ENCODE measurements at places on chromosomes 1 and 21.
A peak's percentile ranks its signal among the peaks of the same experiment; 100 is the strongest.

GRCh38 chr1:236868625-236869467 lies 73.8 kb downstream of the MTR start:
- peak; percentile 67 for DNase-seq

GRCh38 chr21:27333096-27333495 lies 366.2 kb upstream of the ADAMTS5 start:
- peak; percentile 56 for DNase-seq

DNA sequence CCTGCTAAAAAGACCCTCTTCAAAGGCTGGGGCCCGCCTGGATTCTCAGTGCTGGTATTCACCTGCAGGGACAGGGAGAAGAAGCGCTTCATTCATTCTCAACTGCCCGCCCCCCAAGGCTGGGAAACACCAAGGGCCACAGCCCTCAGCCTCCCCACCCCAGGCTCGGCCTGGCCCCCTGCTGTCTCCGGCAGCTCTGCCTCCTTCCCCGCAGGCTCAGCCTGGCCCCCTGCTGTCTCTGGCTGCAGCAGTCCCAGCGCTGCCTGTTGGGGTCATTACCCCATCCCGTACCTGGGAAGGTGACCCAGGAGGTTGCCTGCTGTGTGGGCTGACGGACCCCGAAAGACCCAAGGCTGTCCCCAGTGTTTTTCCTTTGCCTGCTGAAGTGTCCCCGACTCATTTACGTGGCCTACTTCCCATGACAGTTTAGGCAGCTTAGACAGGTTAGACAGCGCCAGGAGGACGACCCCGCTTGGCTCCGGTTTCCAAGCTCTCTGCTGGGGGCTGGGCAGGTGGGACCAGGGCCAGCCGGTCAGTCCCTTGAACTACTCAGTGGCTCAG lies 22.9 kb upstream of the CLSTN1 start:
- DNase-seq: no peak

DNA sequence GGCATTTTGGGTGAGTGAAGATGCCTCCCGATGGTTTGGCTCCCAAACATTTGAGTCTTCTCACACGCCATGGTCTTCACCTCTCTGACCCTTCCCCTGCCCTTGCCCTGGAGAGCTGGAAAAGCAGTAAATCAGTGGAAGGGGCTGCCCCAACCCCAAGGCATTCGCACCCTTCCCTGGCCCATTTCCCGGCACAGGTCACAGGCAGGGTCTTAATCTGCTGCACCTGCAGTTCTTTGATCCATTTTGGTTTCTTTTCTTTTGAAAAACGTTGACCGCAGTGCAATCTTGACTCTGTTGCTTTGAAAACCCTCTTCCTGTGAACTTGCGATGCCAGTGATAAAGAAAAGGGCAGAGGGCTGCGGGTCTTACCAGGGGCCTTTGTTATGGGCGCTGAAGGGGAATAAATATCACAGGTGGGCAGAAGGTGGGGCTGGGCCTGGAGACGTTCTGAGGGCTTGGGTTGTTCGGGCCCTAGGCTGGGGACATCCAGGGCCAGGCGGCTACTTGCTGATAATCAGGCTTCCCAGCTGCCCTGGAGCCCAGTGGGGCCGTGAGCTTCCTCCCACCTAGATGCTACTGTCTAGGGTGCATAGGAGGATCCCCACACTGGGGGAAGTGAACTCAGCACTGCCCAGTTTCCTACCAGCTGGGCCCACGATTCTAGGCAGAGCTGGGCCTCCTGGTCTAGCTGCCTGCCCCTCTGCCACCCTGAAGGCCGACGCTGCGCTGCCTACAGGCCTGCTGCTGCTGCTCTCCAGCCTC lies 38.6 kb upstream of the EPS8L3 start:
- DNase-seq: no peak

DNA sequence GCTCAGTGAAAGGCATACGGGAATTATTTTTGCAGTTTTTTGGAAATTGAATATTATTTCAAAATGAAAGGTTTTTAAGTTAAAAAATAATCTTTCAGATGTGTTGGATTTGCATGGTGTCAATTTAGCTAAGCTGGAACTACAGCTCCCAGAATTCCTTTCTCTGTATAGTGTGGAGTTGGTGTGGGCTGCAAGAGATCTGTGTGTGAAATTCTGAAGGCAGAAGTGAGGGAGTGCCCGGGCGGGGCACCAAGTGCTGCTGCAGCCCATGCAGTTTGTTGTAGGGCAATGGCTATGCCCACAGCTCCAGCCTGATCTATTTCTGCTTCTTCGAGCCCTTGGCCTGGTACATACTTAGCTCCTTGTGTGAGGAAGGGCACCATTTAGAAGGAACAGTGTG lies 60.5 kb upstream of the CSF1 start:
- no peak for DNase-seq

DNA sequence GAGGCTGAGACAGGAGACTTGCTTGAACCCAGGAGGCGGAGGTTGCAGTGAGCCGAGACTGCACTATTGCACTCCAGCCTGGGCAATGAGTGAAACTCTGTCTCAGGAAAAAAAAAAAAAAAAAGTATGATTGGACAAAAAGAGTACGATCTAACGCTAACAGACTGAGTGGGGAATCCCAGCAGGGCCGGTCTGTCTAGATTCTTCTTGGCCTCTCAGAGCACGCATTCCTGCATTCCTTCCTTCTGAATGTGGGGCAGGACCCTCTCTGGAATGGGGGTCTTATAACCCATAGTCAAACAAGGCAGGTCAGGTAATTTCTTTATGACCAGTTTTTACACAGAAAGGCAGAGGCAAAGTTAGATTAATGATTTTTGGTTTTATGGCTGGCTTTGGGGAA lies 92.0 kb upstream of the PPM1J start:
- no peak for DNase-seq

GRCh38 chr1:6108937-6109614 lies 63.4 kb downstream of the KCNAB2 start:
- DNase-seq: peak; percentile 41

- DNase-seq: peak; percentile 49
These were observed 10.8 kb downstream of the GRHL3 start for GRCh38 chr1:24329797-24330543.

GRCh38 chr1:24901791-24902470 lies 28.1 kb downstream of the RUNX3 start:
- DNase-seq: no peak

DNA sequence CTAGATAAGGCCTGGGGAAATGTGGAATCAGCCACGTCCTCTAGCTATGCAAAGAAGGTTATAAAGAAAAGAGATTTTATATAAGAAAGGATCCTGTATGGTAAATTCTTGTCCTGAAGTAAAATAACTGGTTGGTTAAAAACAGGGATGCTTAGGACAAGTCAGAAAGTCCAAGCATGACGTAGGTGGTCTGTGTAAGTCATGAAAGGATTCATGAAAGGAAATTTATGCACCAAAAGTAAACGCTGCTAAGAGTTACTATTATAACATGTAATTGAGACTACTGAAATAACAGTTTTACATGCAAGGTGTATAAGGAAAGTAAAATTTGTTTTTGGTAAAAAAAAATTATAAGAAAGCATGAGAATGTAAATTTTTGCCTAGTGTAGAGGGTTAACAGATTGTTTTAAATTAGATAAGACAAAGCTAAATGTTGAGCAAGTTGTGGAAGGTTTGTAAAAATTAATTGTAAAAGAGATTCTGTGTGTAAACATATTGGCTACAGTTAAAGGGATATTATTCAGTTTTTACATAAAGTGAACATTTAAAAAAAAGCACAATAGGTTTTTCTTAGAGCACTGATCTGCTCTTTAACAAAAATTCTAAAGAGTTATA lies 43.9 kb downstream of the PIGK start:
- no peak for DNase-seq

DNA sequence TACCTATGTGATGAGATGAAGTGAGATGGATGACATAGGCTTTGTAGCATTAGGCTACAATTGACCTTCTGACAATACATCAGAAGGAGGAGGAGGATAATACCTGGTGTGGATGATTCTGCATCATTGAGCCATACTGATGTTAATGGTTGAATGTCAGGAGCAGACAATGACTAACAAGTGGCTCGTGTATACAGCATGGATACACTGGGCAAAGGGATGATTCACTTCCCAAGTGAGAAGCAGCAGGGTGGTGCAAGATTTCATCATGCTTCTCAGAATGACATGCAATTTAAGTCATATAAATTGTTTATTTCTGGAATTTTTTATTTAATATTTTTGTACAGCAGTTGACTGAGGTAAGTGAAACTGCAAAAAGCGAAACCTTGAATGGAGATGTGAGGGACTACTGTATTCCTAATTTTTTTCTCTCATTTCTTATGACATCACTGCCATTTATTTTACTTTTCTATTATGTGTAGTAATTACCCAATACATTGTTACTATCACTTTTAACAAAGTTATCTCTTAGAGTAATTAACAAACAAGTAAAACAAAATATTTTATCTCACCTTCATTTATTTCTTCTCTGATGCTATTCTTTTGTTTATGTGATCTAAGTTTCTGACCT lies 34.4 kb upstream of the COP1 start:
- DNase-seq: peak; percentile 76

GRCh38 chr21:36249576-36250422 lies 70.2 kb upstream of the MORC3 start:
- no peak for DNase-seq

- no peak for DNase-seq
These were observed 9.5 kb upstream of the BCAR3 start for GRCh38 chr1:93690921-93691789.

- DNase-seq: no peak
These were observed 84.0 kb downstream of the PHTF1 start for GRCh38 chr1:113675302-113675701.

DNA sequence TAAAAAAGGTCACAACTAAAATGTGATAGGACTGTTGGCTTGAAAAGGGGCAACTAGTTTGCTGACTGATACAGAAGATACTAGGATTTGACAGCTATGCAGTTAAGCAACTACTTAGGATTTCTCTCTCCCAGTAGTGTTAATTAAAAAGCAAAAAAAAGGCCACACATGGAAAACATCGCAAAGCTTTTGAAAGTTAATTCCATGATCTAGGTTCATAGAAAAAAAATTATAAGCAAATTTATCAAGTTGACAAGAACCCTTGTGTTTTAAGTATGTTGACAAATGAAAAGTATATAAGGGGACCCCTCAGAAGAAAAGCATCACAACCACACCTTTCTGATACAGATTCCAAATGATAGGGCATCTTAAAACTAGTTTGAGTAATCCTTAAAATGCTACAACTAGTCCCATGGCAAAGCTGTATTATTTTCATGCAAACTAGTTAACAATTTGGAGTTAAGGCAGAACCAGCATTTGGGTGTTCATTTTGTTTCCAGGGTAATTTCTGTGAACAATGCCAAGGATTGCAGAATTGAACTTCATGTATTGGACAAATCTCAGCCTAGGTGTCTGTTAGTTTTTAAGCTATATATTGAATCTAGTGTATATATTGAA lies 4.1 kb downstream of the PNRC2 start:
- no peak for DNase-seq

DNA sequence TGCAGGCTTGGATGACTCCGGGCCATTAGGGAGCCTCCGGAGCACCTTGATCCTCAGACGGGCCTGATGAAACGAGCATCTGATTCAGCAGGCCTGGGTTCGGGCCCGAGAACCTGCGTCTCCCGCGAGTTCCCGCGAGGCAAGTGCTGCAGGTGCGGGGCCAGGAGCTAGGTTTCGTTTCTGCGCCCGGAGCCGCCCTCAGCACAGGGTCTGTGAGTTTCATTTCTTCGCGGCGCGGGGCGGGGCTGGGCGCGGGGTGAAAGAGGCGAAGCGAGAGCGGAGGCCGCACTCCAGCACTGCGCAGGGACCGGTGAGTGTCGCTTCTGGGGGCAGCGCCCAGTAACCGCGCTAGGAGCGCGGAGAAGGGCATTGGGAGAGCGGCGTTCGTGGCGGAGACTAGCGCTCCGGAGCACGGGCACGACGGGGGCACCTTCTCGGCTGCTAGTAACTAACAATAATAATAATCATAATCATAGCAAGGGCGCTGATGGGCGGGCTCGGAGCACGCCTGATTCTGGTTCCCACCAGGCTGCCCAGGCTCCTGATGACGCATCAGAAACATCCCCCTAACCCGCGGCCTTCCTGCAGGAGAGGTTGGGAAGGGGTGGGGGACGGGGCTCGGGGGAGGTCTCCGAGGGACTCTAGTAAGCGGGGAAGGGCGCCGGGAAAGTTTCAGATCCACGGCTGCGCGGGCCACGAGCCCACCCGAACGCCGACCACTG lies at the start of gene MX1:
Gene MX1 (plus strand): TSS at position 286 of the 722 bp plus-strand sequence. CDS start 5,832 bp downstream, outside the sequence.
- DNase-seq: no peak

- no peak for DNase-seq
These were observed 27.8 kb downstream of the H6PD start for GRCh38 chr1:9262096-9262986.

GRCh38 chr1:18924221-18924691 lies 21.9 kb upstream of the ALDH4A1 start:
- peak; percentile 80 for DNase-seq

DNA sequence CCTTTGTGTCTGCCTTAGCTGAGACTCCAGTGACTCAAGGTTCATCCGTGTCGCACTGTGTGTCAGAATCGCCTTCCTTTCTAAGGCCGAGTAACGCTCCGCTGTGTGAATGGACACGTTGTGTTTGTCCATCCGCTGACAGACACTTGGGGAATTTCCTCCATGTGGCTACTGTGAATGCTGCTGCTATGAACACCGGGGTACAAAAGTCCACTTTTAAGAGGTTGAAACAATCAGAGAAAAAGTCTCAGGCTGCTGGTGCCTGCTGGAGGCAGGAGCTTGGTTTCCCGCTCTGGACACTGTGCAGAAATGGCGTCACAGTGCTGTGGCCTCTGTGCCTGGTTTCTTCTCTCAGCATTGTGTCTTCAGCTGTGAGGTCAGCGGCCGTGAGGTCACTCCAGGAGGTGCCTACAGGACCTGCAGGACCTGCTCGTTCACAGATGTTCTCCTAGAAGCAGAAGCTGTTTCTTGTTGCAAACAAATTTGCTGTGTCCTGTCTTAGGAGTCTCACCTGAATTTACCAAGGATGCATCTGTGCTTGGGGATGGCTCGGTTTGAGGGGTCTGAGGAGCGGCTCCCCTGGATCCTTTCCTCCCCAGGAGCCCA lies 34.2 kb downstream of the KRTAP10-1 start:
- DNase-seq: no peak

- DNase-seq: no peak
These were observed 607.0 kb downstream of the NPHP4 start for GRCh38 chr1:5385096-5385799.

GRCh38 chr1:211650904-211651303 lies 24.5 kb downstream of the NEK2 start:
- no peak for DNase-seq

DNA sequence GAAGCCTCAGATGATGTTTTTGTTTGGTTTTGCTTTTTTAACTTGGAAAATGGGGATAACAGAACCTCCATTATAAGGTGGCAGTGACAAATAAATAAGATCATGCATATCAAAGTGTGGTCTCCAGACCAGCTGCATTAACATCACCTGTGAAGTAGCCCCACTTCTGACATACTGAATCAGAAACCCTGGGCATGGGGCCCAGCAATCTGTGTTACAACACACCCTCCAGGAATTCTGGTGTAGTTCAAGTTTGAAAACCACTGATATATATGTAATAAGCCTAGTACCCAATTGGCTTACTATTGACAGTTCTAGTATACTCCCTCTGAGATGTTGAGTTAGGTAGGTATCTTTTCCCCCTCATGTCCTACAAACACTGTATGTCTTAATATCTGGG lies 24.1 kb upstream of the RNF19B start:
- DNase-seq: peak; percentile 69

GRCh38 chr1:25871704-25872494 lies 3.6 kb downstream of the PAQR7 start:
- no peak for DNase-seq
